ENCODE measurements at places on chromosomes 11 and 22.

DNA sequence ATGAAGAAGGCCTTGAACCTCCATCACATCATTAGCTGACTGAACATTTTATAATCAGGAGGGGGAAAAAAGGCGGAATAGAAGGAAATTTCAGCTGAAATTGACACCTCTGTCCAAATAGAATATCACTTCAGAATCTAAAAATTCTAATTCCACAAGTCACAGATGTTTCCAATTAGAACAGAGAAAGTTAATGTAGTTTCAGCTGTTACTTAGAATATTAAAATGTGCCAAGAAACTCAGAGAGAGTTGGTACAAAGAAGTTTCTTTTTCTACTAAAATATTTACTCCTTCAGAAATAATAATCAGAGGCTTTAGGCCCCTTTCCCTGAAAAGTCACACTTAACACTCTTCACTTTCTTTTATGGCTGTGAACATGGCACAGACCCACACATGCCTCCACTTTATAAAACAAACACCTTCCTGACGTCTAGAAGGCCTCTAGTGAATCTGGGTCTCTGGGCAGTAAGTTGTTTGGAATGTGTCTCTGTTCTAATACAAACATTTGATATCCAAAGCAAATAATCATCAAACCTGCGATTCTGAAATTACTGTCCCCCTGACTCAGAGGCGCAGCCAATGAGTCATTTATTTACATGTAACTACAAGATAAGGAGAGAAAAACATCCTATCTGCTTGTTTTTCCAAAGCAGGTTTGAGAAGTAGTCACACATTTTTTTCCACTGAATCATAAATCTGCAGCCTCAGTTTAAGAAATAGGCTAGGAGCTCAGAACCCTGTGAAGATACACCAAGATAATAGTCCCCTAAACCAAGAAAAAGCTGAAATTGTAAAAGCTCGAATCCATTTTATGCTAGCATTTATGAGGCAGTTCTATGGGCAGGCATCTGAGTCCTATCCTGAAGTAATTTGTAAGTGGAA, 148.4 kb downstream of the ME3 start:
- DNase-seq = no peak

DNA sequence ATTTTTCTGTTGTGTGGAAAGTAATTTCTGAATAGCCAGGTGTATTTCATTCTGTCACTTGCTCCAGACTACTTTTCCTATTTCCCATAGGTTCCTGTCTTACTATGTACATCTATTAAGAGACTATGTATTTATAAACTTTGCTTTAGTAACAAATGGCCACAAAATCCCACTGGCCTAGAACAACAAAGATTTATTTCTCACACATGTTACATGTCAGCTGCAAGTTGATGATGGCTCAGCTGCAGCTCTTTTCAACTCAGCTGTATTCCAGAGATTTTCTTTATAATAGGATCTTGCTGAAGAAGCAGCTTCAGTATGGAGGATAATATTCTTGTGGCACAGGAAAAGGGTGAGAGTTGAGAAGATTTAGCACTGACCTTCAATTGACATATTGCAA, 539.6 kb upstream of the LRRC4C start:
- no peak for DNase-seq

- DNase-seq = no peak
Observed at GRCh38 chr11:128931668-128932067, 11.0 kb downstream of the TP53AIP1 start.

DNA sequence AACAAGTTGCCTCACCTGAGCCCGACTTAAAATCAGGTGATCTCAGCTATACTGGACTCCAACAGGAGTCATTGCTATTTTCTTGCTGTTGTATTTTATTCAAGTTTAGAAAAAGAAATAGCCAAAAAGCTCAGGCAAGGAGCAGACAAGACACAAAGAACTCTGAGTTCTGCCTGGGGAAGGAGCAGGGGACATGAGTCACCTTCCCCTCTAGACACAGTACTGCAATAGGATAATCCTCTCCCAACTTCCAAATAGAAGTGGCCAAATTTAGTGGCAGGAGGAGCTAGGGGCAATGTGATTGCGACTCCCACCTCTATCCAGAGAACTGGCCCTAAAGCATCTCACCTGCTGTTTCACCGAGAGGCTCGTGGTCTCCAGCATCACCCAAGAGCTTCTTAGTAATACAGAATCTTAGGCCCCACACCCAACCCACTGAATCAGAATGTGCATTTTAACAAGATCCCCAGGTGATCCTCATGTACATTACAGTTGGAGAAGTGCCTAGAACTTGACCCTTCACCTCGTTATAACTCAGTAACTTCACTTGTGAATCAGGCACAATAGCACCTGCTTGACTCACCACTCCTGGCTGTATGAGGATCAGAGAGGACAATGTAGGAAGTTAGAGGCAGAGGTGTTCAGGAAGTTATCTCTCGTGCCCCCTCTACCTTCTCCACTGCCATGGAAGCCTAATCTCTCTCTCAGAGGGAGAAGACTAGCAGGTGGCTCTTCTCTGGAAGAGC, 56.8 kb upstream of the FBXO3 start:
- no peak for DNase-seq
